ENCODE measurements at places on chromosomes 3 and 15.

- no peak for DNase-seq
These were observed 83.4 kb downstream of the SLCO3A1 start for GRCh38 chr15:91936927-91937326.

DNA sequence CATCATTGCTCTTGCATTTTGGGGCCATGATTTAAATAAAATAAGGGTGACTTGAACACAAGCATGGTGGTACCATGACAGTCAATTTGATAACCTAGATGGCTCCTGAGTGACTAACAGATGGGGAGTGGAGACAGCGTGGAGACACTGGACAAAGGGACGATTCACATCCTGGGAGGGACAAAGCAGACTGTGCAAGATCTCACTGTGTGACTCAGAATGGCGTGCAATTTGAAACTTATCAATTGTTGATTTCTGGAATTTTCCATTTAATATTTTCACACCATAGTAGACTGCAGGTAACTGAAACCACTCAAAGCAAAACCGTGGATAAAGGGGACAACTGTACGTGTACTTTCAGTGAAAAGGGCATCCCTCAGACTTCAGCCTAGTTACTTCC, 25.5 kb downstream of the MCCC1 start:
- DNase-seq = no peak

- DNase-seq = no peak
These were observed 77.6 kb upstream of the DLG1 start for GRCh38 chr3:197376020-197376419.

DNA sequence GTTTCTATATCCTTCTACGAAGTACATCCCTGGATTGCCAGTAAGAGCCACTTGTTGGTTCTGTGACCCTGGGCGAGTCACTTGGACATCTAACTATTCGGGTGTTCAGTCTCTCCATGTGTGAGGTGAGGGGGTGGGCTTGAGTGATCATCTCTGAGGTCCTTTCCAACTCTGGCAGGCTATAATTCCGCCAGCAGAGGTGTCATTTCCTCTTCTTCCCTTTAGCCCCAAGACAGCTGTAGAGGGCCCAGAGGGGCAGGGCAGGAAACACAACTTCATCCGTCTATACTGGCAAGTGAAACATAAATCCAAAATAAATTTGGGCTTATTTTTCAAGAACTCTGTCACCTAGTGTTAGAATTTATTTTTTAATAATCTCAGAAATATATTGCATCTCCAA, 38.1 kb downstream of the C2CD4A start:
- no peak for DNase-seq

GRCh38 chr15:43854801-43855200, 28.0 kb downstream of the WDR76 start:
- DNase-seq = no peak

GRCh38 chr15:76239786-76240185, 71.5 kb downstream of the ETFA start:
- DNase-seq = no peak

- DNase-seq = no peak
These were observed 23.0 kb downstream of the CP start for GRCh38 chr3:149198611-149199010.

DNA sequence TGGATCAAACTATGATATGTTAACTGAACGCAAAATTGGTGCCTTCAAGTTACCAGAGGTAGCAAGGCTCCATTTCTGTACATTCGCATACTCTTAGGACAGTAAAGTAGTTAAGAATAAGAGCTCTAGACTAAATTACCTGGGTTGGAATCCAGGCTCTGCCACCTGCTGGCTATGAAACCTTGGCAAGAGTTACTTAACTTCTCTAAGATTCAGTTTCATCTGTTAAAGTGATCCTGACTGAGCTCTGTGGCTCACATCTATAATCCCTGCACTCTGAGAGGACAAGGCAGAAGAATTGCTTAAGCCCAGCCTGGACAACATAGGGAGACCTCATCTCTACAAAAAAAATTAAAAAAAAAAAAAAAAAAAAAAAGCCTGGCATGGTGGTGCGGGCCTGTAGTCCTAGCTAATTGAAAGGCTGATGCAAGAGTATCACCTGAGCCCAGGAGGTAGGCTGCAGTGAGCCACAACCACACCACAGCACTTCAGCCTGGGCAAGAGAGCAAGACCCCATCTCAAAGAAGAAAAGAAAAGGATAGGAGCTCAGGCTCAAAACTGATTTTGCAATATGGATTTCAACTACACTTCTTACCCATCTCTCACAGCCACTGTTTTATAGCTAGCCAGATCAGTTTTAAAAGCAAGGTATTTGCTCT, 21.3 kb downstream of the GSK3B start:
- DNase-seq = no peak

DNA sequence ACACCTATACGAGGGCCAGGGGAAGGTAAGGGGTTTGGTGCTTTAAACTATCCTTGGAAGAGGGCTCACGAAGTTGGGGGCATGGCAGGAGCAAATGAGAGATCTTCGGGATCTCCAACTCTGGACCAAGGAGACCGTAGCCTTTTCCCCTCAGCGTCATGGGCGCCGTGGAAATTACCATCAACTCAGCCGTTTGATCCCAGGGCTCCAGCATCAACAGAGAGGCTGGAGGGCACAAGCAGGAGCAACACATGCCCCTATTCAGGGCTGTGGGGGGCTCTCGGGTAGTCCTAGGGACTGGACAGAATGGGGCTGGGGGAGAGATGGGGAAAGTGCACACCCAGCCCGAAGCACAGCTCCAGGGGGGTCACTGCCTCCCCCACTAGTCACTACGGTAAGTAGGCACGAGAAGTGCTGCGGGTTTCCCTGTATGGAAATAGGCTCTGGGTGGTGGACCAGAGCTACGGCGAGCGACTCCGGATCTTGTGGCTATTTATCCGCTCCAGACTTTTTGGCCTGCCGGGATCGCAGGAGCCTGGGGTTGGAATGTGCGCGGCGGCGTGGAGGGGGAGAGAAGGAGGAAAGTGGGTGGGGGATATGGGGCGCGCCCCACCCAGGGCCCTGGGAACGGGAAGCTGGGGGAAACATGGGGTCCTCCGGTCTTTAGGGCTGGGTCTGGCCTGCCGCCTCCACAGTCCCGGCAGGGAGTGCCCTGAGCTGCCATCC, 539 bp upstream of the LAMB2 start:
- DNase-seq = no peak

GRCh38 chr3:129530821-129531220, 2.4 kb downstream of the RHO start:
- DNase-seq = no peak

GRCh38 chr3:43171748-43172147, 65.9 kb upstream of the POMGNT2 start:
- DNase-seq = no peak

GRCh38 chr3:53264718-53265117, 8.9 kb upstream of the TKT start:
- DNase-seq = no peak

DNA sequence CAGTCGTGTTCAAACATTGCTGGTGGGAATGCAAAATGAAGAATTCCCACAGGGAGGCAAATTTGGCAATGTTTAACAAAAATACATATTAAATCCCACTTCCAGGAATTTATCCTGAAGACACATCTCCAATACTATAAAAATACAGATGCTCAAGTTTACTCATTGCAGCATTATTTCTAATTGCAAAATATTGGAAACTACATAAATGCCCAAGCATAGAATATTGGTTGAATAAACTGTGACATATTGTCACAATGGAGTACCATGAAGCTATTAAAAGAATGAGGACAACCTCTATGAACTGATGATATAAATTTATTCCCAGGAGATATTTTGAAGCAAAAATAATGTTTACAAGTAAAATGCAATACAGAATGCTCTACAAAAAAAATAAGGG, 49.7 kb upstream of the UBE2E2 start:
- DNase-seq = no peak
